ENCODE measurements at places on chromosomes 6 and 20.
A peak's percentile ranks its signal among the peaks of the same experiment; 100 is the strongest.

GRCh38 chr6:119161438-119161837 lies 83.0 kb upstream of the FAM184A start:
- DNase-seq = no peak

GRCh38 chr20:31667315-31668285 lies 29.9 kb downstream of the COX4I2 start:
- DNase-seq = no peak

- no peak for DNase-seq
Observed at GRCh38 chr20:21465799-21466198, 48.1 kb downstream of the NKX2-2 start.

DNA sequence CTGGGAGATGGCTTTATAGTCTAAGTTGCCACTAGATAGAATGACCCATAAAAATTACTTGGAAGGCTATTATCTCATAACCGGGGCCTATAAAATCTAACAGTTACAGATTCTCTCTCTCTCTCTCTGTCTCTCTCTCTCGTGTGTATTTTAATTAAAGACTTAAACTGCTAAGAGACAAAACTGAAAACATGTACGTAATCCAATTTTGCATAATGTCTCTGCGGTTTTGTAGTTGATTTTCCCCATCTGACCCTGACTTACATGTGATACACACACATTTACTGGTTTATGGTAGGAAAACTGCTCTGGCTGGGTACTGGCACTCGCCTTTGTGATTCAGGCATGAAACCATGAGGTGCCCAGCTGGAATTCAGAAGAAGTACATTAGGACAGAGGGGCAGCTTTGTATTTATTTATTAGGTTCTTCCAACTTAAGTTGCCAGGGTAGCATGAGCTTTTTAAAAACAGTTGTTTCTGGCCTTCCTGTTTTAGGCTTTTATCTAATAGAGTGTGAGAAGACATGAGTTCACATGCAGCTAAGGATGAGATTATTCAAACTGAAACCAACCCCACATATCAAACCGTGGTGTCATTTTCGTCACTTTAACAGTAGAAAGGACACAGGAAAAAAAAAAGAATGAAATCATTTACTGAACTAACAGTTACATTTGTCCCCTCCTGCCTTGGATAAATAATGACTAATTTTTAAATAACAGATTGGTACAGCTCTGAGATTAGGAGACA lies 182.5 kb downstream of the GMPR start:
- peak; percentile 69 for DNase-seq

DNA sequence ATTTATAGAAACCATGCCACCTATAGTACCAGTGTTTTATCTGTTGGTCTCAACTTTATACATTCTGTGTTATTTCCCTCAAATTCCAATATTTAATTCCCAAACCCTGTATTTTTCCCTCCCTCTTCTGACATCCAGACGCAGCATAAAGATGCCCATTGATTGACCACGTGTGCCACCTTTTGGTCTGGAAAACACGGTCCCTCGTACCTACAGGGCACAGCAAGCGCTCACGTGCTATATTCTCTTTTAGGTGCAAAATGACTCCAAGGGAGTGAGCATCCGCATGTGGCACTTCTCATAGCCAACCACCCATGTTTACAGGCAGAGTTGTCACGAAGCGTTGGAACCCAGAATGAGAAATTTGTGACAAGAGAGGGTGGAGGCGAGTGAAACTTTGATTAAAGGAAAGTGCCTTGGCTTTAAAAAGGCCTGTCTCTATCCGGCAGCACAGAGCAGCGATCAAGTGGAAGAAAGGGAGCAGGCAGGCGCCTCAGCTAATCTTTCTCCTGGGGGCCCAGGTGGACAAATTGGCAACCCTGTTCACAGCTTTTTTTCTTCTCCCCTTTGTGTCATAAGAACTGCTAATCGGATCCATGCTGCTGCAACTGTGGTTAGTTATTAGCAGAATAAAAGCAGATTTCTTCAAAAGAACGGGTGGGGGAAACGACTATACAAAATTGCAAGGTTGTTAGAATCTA lies 225.9 kb downstream of the TMEM242 start:
- no peak for DNase-seq

DNA sequence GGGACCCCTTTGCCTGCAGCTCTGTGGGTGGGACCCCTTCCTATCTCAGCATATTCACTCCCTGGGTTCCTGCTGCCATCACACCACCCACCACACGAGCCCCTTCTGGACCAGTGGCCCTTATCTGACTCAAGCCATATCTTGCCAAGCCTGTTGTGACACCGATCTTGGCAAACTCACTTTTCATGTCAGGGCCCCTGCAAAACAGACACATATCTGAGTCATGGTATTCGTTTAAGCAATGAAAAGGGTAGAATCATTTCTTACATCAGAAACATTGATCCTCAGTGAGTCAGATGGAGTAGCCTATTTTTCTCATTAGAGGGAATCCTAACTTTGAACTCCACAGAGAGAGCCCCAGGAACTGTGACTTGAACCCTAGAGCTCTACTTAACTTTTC lies 10.6 kb downstream of the RAET1E start:
- DNase-seq = peak; percentile 74
